ENCODE measurements at places on chromosomes 13 and 19.

GRCh38 chr13:80563439-80563838 is 222.5 kb upstream of the SPRY2 start:
- DNase-seq: no peak

GRCh38 chr13:25187596-25187995 is 15.5 kb upstream of the AMER2 start:
- no peak for DNase-seq

GRCh38 chr19:53910170-53910518 is 1.1 kb downstream of the CACNG7 start:
- DNase-seq: no peak

DNA sequence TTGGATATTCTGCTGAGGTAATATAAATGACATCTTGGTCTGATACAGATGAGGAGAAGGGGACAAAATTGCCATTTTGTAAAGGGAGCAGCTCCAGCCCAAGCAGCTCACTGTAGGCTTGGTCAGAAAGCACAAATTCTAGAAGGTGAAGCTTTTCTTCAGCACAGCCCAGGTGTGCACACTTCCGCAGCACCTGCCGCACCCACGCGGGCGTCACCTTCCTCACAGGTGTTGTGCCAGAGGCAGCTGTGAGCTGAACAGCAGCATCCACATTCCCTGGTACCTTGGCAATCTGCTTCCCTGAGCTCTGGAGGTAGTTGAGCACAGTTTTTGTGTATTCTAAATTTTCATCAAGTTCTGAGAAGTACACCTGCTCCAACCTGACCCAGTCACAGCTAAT is 79.0 kb downstream of the SACS start:
- no peak for DNase-seq

GRCh38 chr13:20714161-20714560 is 10.7 kb downstream of the IL17D start:
- peak; percentile 49 for DNase-seq

GRCh38 chr19:2274931-2275535 is 6.9 kb downstream of the PEAK3 start:
- DNase-seq: peak; percentile 77

GRCh38 chr13:90926459-90926858 is 421.0 kb upstream of the MIR17HG start:
- DNase-seq: no peak

DNA sequence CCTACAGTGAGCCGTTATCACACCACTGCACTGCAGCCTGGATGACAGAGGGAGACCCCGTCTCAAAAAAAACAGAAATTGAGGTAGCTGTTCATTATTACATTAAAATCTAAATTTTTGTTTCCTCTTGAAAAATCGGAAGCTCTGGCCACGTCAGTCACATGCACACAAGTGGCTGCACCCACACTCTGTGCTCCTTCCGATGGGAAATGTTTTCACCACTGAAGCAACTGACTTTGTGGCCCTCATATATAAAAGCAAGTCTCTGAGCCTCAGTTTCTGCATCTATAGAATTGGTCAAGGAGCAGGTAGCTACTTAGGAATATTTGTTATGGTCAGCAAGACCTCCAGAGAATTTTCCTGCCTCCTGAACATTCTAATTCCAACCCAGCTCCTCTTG is 4.5 kb downstream of the LRRC25 start:
- DNase-seq: no peak

GRCh38 chr19:51552996-51553725 is 17.9 kb upstream of the ZNF175 start:
- DNase-seq: peak; percentile 62

DNA sequence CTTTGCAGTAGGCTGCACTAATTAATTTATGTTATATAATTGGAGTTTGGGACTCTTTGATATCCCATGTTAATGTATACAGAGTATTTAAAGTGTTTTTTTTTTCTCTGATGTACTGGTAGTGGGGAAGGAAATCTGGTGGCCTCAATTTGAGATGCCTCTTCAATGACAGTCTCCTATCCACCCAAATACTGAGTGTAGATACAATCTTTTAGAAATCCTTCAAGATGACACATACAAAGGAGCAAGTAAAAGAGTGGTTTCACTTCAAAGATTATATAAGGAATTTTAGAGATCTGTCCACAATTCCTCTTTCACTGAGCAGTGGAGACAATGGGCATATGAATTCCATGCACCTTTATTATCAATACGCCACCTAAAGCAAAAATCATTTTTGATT is 15.1 kb downstream of the NALCN start:
- no peak for DNase-seq

DNA sequence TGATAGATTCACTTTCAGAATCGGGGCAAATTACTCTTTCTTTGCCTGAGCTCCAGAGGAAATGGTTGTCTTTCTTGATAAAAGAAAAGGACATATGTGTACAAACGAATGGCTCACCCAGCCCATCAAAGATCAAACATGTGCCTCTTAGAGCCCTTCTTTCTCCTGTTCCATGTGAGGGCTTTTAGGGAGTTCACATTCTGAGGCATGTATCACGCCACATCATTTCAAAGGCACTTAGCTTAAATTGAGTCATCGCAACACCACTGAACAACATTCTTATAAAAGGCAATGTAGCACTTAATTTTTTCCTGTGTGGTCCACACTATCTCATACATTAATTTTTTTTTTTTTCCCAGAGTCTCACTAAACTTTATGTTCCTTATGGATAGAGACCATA is 521.0 kb downstream of the SUCLA2 start:
- DNase-seq: peak; percentile 81

- DNase-seq: no peak
Observed at GRCh38 chr19:38184815-38185214, 39.2 kb downstream of the DPF1 start.

DNA sequence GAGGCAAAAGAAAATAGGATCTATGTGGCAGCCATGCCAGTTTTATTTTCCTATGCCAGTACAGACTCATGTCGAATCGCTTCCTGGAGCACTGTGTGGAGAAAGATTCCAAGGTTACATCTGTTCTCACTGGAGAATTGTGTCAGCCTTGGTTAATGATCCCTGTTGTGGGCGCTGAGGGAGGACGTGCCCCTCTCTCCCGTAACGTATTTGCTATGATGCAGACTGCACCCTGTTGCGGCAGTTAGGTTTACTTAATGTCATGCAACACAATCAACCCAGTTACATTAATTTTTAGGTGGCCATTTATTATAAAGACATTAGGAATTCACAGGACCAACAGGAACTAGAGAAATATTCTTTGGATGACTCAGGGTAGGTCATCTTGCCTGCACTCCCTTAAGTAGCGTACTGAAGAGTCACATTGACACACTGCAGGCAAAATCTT is 892.9 kb downstream of the EFNB2 start:
- DNase-seq: peak; percentile 23

DNA sequence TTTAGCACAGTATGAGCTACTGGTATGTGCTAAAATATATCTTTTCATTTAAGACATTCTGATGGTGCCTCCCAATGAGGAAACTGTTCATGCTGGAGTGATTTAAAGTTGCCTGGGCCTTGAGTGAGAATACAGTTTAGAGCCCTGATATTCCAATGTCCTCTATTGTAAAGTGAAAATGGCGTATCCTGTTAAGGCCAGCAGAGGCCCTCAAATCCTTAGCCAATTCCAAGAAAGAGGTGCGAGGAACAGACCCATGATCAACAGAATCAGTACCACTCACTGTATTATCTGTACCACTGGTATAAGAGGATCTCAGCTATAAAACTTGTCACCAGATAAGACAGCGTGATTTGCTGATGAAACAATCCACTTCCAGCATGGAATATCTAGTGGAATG is 273.1 kb upstream of the SLITRK5 start:
- DNase-seq: no peak
